Activated naive CD8-positive, alpha-beta T cell treated with anti-CD3 and anti-CD28 coated beads for 36 hours (primary cell): ENCODE measurements at places on chromosomes 13 and 19.

DNA sequence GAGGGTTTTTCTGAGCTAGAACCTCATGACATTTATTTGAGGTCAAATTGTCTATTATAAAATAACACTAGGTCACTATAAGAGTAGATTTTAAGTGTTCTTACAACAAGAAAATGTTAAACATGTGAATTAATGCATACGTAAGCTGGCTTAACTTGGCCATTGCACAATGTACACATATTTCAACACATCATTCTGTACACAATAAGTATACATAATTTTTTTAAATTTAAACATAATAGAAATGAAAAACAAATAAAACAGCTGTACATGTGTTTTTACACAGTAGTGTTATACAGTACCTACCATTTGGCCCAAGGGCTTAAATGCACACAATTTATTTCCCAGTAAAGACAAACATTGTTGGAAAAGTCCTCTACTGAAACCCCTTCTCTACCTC lies 269.9 kb downstream of the DACH1 start:
- no peaks in the 10 kb centered on the region for H3K4me1 ChIP-seq
- no peaks in the 10 kb centered on the region for H3K27me3 ChIP-seq
- no peaks in the 10 kb centered on the region for H3K36me3 ChIP-seq
- no peak overlapping the region for H3K27ac ChIP-seq
- DNase-seq, result no peak
- H3K4me3 ChIP-seq, result no peak overlapping the region

- peak; percentile 86 for DNase-seq
- H3K4me1 ChIP-seq, result peaks cover 12% of the 10 kb centered on the region
- H3K27ac ChIP-seq, result no peak overlapping the region
- H3K27me3 ChIP-seq, result peaks cover 12% of the 10 kb centered on the region
- H3K36me3 ChIP-seq, result no peaks in the 10 kb centered on the region
These were observed 420 bp downstream of the IL17D start for GRCh38 chr13:20703780-20704458.

DNA sequence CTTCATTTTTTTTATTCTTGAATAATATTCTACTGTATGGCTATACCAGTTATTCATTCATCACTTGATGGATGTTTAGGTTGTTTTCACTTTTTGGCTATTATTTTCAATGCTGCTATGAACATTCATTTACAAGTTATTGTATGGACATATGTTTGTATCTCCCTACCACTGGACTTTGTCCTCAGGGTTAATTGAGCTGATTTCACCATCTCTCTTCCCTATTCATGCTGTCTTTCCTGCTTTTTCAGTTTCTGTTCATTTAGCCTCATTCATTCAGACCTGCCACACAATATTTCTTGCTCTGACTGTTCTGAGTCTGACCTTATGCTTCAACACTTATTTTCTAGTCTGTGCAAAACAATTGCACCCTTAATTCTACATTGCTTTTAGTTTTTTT lies 12.3 kb upstream of the C1QTNF9B start:
- H3K27me3 ChIP-seq, result peaks cover 17% of the 10 kb centered on the region
- no peak for DNase-seq
- no peaks in the 10 kb centered on the region for H3K36me3 ChIP-seq
- no peak overlapping the region for H3K4me3 ChIP-seq
- H3K27ac ChIP-seq, result no peak overlapping the region

GRCh38 chr19:55116859-55117662 lies at the start of gene PPP1R12C:
TSS of gene PPP1R12C (minus strand) at chr19:55117637. CDS start at chr19:55117543, 94 bp downstream.
- no peaks in the 10 kb centered on the region for H3K27me3 ChIP-seq
- H3K4me3 ChIP-seq, result peak within 1 kb of the TSS; percentile 99
- peaks cover 3% of the 10 kb centered on the region for H3K36me3 ChIP-seq
- DNase-seq, result no peak
